ENCODE measurements at places on chromosomes 1 and 21.

DNA sequence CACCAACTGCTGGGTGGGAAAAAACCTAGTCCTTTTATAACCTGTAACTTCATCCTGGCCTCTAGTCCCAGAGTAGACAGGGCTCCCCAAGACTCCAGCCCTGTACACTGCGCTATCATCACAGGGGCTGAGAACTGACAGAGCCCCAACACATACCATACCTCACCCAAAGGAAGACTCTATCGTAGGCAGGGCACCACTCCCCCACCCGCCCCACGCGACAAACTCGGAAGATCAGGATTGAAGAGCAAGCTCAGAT lies 15.8 kb downstream of the INPP5B start:
- peak overlapping the region; percentile 92 for H3K4me3 ChIP-seq
- H3K4me1 ChIP-seq, result peaks cover 29% of the 10 kb centered on the region
- H3K27ac ChIP-seq, result peak overlapping the region; percentile 74
- DNase-seq, result no peak
- no peaks in the 10 kb centered on the region for H3K36me3 ChIP-seq

- DNase-seq, result no peak
- H3K4me1 ChIP-seq, result peaks cover 14% of the 10 kb centered on the region
- no peaks in the 10 kb centered on the region for H3K36me3 ChIP-seq
- no peaks in the 10 kb centered on the region for H3K27me3 ChIP-seq
These were observed 2.5 kb downstream of the CGN start for GRCh38 chr1:151513626-151514121.

- no peak overlapping the region for H3K27ac ChIP-seq
- H3K27me3 ChIP-seq, result no peaks in the 10 kb centered on the region
- H3K4me1 ChIP-seq, result peaks cover 21% of the 10 kb centered on the region
- DNase-seq, result no peak
These were observed 9.4 kb downstream of the KDM5B start for GRCh38 chr1:202798792-202799331.

GRCh38 chr1:27111626-27112573 lies 43.0 kb downstream of the SLC9A1 start:
- peaks cover 43% of the 10 kb centered on the region for H3K4me1 ChIP-seq
- no peaks in the 10 kb centered on the region for H3K36me3 ChIP-seq
- H3K27me3 ChIP-seq, result no peaks in the 10 kb centered on the region
- H3K4me3 ChIP-seq, result peak overlapping the region; percentile 57
- peak overlapping the region; percentile 64 for H3K27ac ChIP-seq

DNA sequence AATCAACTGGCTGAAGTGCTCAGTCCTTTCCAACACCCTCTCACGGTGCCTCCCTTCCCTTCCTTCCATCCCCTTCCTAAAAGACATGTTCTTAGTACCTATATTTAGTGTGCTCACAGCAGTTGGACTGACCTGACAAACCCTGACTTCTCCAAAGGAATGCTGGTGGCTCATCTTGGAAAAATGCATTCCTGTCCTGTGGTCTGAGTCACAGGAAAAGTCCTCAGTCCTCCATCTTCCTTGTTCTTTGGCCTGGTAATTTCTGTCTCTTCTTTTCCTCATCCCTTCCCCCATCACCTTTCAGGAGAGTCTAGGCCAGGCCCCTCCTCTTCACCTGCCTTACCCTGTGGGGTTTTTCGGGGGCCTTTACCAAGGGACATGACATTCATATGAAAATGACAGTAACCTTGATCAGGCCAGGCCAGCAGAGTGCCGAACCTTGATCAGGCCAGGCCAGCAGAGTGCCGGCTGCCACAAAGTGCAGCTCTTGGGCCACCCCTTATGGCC lies 7.2 kb downstream of the ATP1B1 start:
- no peaks in the 10 kb centered on the region for H3K36me3 ChIP-seq
- DNase-seq, result no peak
- H3K4me1 ChIP-seq, result peaks cover 41% of the 10 kb centered on the region
- no peaks in the 10 kb centered on the region for H3K27me3 ChIP-seq
